ENCODE measurements at places on chromosomes 7 and 10.

GRCh38 chr10:152915-153314 lies 17.7 kb downstream of the ZMYND11 start:
- no peak overlapping the region for H3K27ac ChIP-seq
- H3K4me1 ChIP-seq, result no peaks in the 10 kb centered on the region
- DNase-seq, result no peak
- H3K36me3 ChIP-seq, result no peaks in the 10 kb centered on the region
- no peaks in the 10 kb centered on the region for H3K27me3 ChIP-seq

DNA sequence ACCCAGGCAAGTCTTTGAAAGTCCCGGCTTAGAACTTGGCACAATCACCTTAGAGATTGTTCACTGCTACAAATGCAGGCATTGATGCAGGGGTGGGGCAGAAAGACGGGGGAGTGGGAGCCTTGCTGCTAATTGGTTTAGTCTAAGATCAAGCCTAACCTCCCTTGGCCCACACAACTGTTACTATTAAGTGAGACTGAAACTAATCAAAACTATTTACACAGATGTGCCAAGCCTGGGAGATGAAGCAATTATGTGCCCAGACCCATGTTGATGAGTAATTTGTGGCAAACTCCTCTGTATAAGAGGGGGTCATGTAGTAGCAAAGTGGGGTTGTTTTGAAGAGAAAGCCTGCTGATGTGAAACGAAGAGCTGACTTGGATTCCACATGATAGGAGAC lies 178.2 kb upstream of the ITGB1 start:
- no peak overlapping the region for H3K27ac ChIP-seq
- H3K36me3 ChIP-seq, result no peaks in the 10 kb centered on the region
- no peak overlapping the region for H3K4me3 ChIP-seq
- DNase-seq, result no peak

- H3K36me3 ChIP-seq, result no peaks in the 10 kb centered on the region
- H3K4me3 ChIP-seq, result no peak overlapping the region
- no peaks in the 10 kb centered on the region for H3K4me1 ChIP-seq
- H3K27ac ChIP-seq, result no peak overlapping the region
- no peaks in the 10 kb centered on the region for H3K27me3 ChIP-seq
Observed at GRCh38 chr10:128744811-128745305, 618.6 kb upstream of the MKI67 start.

- no peaks in the 10 kb centered on the region for H3K27me3 ChIP-seq
- H3K36me3 ChIP-seq, result peaks cover 66% of the 10 kb centered on the region
- H3K27ac ChIP-seq, result no peak overlapping the region
- no peak for DNase-seq
- H3K4me3 ChIP-seq, result no peak overlapping the region
Observed at GRCh38 chr7:99013266-99014112, 130.4 kb downstream of the SMURF1 start.

Data from right atrium auricular region (tissue), 2 donors.